Stimulated activated CD8-positive, alpha-beta memory T cell treated with anti-CD3 and anti-CD28 coated beads, Interleukin-4, amount 100 ng/mL, for 1 hour (primary cell): ENCODE measurements at places on chromosomes 13 and 19.

- DNase-seq = no peak
Measured at GRCh38 chr19:33684538-33685232, 62.9 kb downstream of the CHST8 start.

DNA sequence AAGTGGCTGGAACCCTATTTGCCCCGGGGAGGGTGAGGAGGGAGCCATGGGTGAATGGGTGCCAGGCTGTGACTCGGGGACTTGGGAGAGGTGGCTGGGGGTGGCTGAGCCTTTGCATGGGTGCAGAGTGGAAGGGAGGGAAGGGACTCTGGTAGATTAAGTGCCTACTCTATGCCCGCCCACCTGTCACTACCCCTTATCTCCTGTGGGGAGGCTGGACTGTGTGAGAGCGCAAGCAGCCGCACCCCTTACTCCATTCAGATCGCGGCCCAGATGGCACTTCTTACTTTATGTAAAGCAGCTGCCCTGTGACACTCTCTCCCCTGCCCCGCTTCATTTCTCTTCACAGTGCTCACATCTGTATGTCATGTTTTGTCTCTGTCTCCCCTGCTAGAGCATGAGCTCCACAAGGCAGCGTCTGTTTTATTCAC is 2.9 kb downstream of the KASH5 start:
- DNase-seq = no peak

- DNase-seq = peak; percentile 31
Measured at GRCh38 chr19:46821512-46822409, 28.9 kb downstream of the AP2S1 start.

GRCh38 chr13:101811881-101812280 is 359.4 kb downstream of the ITGBL1 start:
- DNase-seq = no peak
